SJSA1 (cell line): ENCODE measurements at places on chromosomes 6 and 20. TPM values are rescaled to one million over a fixed set of nuclear protein-coding genes. Genes with fewer than 3 reads are reported as not detected.
A peak's percentile ranks its signal among the peaks of the same experiment; 100 is the strongest.

MUC21 gene
- not detected in 2 replicates for total RNA-seq

LY6G6C gene
- not detected in 2 replicates for total RNA-seq

GRCh38 chr20:41138475-41139226 lies 1.3 kb downstream of the PLCG1 start:
- peaks cover 43% of the 10 kb centered on the region for H3K36me3 ChIP-seq
- H3K4me1 ChIP-seq = peaks cover 32% of the 10 kb centered on the region
- peak overlapping the region; percentile 96; the same call in 1 of the 2 replicates for H3K27ac ChIP-seq
- H3K27me3 ChIP-seq = no peaks in the 10 kb centered on the region

SPATA25 gene
- 0.89 TPM in 1 of 2 replicates, not detected in the other for total RNA-seq

GRCh38 chr20:14544688-14545087 lies 207.3 kb upstream of the FLRT3 start:
- no peaks in the 10 kb centered on the region for H3K27me3 ChIP-seq
- no peaks in the 10 kb centered on the region for H3K36me3 ChIP-seq
- no peak for DNase-seq
- no peak overlapping the region for H3K27ac ChIP-seq
- H3K4me1 ChIP-seq = no peaks in the 10 kb centered on the region

- no peaks in the 10 kb centered on the region for H3K36me3 ChIP-seq
- DNase-seq = no peak
- H3K27ac ChIP-seq = no peak overlapping the region
- peaks cover 34% of the 10 kb centered on the region for H3K27me3 ChIP-seq
- H3K4me3 ChIP-seq = no peak overlapping the region
Measured at GRCh38 chr6:44327096-44327495, 13.9 kb upstream of the AARS2 start.

DNA sequence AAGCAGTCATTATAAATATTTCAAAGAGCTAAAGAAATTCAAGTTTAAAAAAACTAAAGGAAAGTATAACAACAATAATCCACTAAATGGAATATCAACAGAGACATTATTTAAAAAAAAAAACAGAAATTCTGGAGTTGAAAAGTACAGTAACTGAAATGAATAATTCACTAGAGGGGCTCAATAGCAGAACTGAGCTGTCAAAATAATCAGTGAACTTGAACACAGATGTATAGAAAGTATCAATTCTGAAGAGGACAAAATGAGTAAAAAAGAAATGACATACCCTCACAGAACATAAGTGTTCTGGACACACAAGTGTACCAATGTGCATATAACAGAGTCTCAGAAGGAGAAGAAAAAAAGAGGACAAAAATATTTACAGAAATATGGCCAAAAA lies 191.6 kb upstream of the RUNX2 start:
- peaks cover 6% of the 10 kb centered on the region for H3K4me1 ChIP-seq
- DNase-seq = no peak
- H3K4me3 ChIP-seq = no peak overlapping the region
- no peaks in the 10 kb centered on the region for H3K27me3 ChIP-seq
- no peaks in the 10 kb centered on the region for H3K36me3 ChIP-seq

GRCh38 chr6:151109869-151110575 lies 129.7 kb upstream of the AKAP12 start:
- no peak overlapping the region for H3K27ac ChIP-seq
- H3K27me3 ChIP-seq = peaks cover 15% of the 10 kb centered on the region
- no peak for DNase-seq
- no peaks in the 10 kb centered on the region for H3K36me3 ChIP-seq
- H3K4me3 ChIP-seq = no peak overlapping the region
- H3K4me1 ChIP-seq = peaks cover 13% of the 10 kb centered on the region

CST11 gene
- not detected in 2 replicates for total RNA-seq

DNA sequence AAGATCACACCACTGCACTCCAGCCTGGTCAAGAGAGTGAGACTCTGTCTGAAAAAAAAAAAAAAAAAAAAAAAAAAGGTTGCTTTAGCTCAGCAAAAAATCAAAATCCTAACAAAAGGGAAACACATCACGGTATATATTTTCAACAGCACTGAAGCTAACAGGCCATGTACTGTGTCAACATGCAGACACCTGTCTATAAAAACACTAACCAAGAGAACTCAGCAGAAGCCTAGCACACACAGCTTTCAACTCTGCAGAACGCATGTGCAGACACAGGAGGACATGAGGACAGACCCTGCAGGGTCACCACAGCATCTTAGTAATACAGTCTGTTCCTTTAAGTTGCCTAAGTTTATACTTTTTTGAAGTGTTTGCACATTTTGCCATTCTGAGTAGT lies 13.5 kb downstream of the NINL start:
- 0 out of 2 replicates have a peak, but pooled peaks cover 6% of the 10 kb centered on the region for H3K36me3 ChIP-seq
- H3K27me3 ChIP-seq = no peaks in the 10 kb centered on the region
- no peaks in the 10 kb centered on the region; the same call in 1 of the 2 replicates for H3K4me1 ChIP-seq
- DNase-seq = no peak

ANKRD66 gene
- not detected in 2 replicates for total RNA-seq

GRCh38 chr6:85458782-85459181 lies 8.9 kb downstream of the NT5E start:
- H3K36me3 ChIP-seq = no peaks in the 10 kb centered on the region
- no peak for DNase-seq
- peaks cover 69% of the 10 kb centered on the region for H3K4me1 ChIP-seq
- no peak overlapping the region for H3K4me3 ChIP-seq

HLA-DMB gene
- total RNA-seq = not detected in 2 replicates

GRCh38 chr6:164898412-164898811 lies 411.0 kb downstream of the C6orf118 start:
- no peaks in the 10 kb centered on the region for H3K36me3 ChIP-seq
- H3K4me3 ChIP-seq = no peak overlapping the region
- no peaks in the 10 kb centered on the region for H3K4me1 ChIP-seq
- no peak for DNase-seq

GRCh38 chr20:20953738-20954618 lies 152.2 kb downstream of the LINC00237 start:
- no peaks in the 10 kb centered on the region for H3K27me3 ChIP-seq
- H3K4me3 ChIP-seq = no peak overlapping the region
- no peak overlapping the region for H3K27ac ChIP-seq
- no peaks in the 10 kb centered on the region for H3K36me3 ChIP-seq

DBNDD2 gene
- 0.13 and 0.47 TPM in 2 replicates for total RNA-seq

GRCh38 chr6:64335195-64335594 lies 699.6 kb downstream of the PHF3 start:
- H3K4me1 ChIP-seq = no peaks in the 10 kb centered on the region
- no peaks in the 10 kb centered on the region for H3K27me3 ChIP-seq
- no peaks in the 10 kb centered on the region for H3K36me3 ChIP-seq
- no peak overlapping the region for H3K4me3 ChIP-seq
- H3K27ac ChIP-seq = no peak overlapping the region
- no peak for DNase-seq

- DNase-seq = no peak
- H3K36me3 ChIP-seq = no peaks in the 10 kb centered on the region
- no peaks in the 10 kb centered on the region for H3K27me3 ChIP-seq
- peaks cover 18% of the 10 kb centered on the region for H3K4me1 ChIP-seq
- no peak overlapping the region for H3K27ac ChIP-seq
- H3K4me3 ChIP-seq = no peak overlapping the region
Measured at GRCh38 chr6:41716516-41717391, 18.7 kb downstream of the TFEB start.

PEX6 gene
- 25.1 and 30.0 TPM in 2 replicates for total RNA-seq

- H3K4me3 ChIP-seq = no peak overlapping the region
- no peak overlapping the region for H3K27ac ChIP-seq
- no peaks in the 10 kb centered on the region for H3K4me1 ChIP-seq
- no peaks in the 10 kb centered on the region for H3K36me3 ChIP-seq
- no peaks in the 10 kb centered on the region for H3K27me3 ChIP-seq
Measured at GRCh38 chr6:168619560-168620314, 178.8 kb downstream of the SMOC2 start.

RPL7L1 gene
- 90.0 and 114 TPM in 2 replicates for total RNA-seq

SAPCD1 gene
- 1.4 TPM in 1 of 2 replicates, not detected in the other for total RNA-seq

DNA sequence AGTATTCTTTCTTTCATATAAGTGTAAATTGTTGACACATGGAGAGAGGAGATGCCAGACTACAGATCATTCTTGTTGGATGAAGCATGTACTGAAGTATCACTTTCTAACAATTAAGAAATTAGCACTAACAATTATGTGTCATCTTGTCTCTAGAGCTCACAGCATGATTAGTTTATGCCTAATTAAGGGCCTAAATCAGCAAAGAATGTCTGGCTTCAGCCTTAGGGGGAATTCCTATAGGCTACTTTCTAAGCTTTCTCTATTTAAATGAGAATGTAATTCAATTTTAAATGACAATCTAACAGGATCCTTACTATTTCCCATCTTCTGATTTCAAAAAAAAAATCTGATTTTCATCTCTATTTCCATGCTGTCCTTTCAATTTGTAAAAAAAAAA lies 371.0 kb downstream of the EPHA7 start:
- no peaks in the 10 kb centered on the region for H3K4me1 ChIP-seq
- no peaks in the 10 kb centered on the region for H3K27me3 ChIP-seq
- no peak overlapping the region for H3K27ac ChIP-seq
- no peaks in the 10 kb centered on the region for H3K36me3 ChIP-seq
- no peak for DNase-seq

- peaks cover 25% of the 10 kb centered on the region for H3K4me1 ChIP-seq
- H3K36me3 ChIP-seq = peaks cover 6% of the 10 kb centered on the region
- no peak for DNase-seq
- no peaks in the 10 kb centered on the region for H3K27me3 ChIP-seq
- H3K27ac ChIP-seq = no peak overlapping the region
- no peak overlapping the region for H3K4me3 ChIP-seq
Measured at GRCh38 chr6:26534681-26535465, 3.3 kb upstream of the HMGN4 start.

DSP gene
- 0.08 TPM in 1 of 2 replicates, not detected in the other for total RNA-seq

- peaks cover 15% of the 10 kb centered on the region; the same call in 1 of the 2 replicates for H3K27me3 ChIP-seq
- no peak overlapping the region for H3K4me3 ChIP-seq
- H3K4me1 ChIP-seq = no peaks in the 10 kb centered on the region
- H3K36me3 ChIP-seq = no peaks in the 10 kb centered on the region
Measured at GRCh38 chr20:61263084-61263695, 11.1 kb downstream of the CDH4 start.

- no peak overlapping the region for H3K4me3 ChIP-seq
- no peak overlapping the region for H3K27ac ChIP-seq
- H3K27me3 ChIP-seq = no peaks in the 10 kb centered on the region
- H3K36me3 ChIP-seq = no peaks in the 10 kb centered on the region
- no peaks in the 10 kb centered on the region for H3K4me1 ChIP-seq
- DNase-seq = peak; percentile 37
Measured at GRCh38 chr20:32607727-32608663, 22.9 kb upstream of the NOL4L start.

MARCKS gene
- total RNA-seq = 148 and 159 TPM in 2 replicates

RIPOR2 gene
- 4.5 and 6.2 TPM in 2 replicates for total RNA-seq

SIRPB2 gene
- total RNA-seq = not detected in 2 replicates

DNA sequence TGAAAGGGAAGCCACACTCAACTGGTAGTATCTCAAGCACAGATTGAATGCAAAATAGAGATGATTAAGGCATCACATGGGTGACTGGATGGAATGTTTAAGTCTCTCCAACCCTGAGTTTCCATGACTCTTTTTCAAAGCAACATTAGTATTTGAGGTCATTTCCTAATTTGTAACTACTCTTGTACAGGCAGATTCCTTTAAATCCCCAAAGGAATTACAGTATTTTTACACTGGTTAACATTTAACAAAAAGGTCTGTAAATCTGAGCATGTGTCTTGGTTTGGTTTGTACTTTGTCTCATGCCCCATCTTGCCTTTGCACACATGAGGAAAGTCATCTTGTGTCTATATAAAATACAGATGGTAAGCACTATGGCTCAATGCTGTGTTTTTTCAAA lies 15.1 kb downstream of the RMND1 start:
- H3K4me3 ChIP-seq = no peak overlapping the region
- H3K36me3 ChIP-seq = peaks cover 25% of the 10 kb centered on the region
- no peak overlapping the region for H3K27ac ChIP-seq
- H3K4me1 ChIP-seq = peaks cover 8% of the 10 kb centered on the region; the same call in 1 of the 2 replicates
- no peak for DNase-seq

- H3K27ac ChIP-seq = no peak overlapping the region
- no peaks in the 10 kb centered on the region for H3K27me3 ChIP-seq
- H3K36me3 ChIP-seq = no peaks in the 10 kb centered on the region
- no peak for DNase-seq
- H3K4me1 ChIP-seq = no peaks in the 10 kb centered on the region
- H3K4me3 ChIP-seq = no peak overlapping the region
Measured at GRCh38 chr6:154058963-154059680, 20.1 kb downstream of the OPRM1 start.

THBD gene
- total RNA-seq = 4.2 and 4.7 TPM in 2 replicates

- H3K4me1 ChIP-seq = no peaks in the 10 kb centered on the region
- no peak overlapping the region for H3K27ac ChIP-seq
- peaks cover 30% of the 10 kb centered on the region for H3K36me3 ChIP-seq
- no peak for DNase-seq
Measured at GRCh38 chr6:34855463-34855862, 32.4 kb downstream of the TAF11 start.

DNA sequence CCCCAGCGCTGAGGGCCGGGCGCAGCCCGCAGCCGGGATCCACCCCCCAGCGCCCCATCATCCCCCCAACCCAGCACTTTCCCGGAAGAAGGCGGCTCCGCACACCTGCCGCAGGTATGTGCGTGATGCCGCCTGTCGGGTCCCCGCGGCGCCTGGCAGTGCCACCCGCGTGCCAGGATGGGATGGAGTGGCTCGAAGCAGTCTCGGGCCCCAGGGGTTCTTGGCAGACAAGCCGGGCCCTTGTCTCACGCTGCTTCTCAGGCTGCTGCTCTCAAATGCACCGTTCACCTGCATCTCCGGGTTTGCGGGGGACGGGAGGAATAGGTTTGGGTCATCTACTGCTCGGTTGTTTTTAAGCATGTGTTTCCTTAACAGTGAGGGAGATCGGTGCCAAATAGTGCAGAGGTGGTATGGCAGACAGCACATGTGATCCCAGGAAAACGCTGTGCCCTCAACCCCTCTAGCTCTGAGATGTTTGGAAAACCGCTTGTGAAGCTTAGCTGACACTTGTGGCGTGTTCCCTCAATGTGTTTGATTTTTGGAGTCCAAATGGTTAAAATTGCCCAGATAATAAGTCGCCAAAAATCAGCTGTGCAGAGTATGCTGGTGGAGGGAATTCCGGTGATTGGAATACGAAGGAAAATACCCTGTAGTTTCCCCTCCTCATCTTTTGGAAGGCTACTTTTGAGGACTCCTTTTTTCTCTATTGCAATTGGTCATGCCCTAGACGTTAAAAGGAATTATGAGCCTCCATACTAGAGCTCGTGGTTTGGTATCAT lies 926 bp downstream of the MYLIP start:
- H3K36me3 ChIP-seq = peaks cover 4% of the 10 kb centered on the region
- H3K4me3 ChIP-seq = peak overlapping the region; percentile 92
- peaks cover 22% of the 10 kb centered on the region for H3K4me1 ChIP-seq
- DNase-seq = no peak
- H3K27me3 ChIP-seq = no peaks in the 10 kb centered on the region
- H3K27ac ChIP-seq = peak overlapping the region; percentile 64; the same call in 1 of the 2 replicates

GRCh38 chr6:170283212-170284081 lies 7.4 kb downstream of the DLL1 start:
- H3K27me3 ChIP-seq = peaks cover 34% of the 10 kb centered on the region
- no peak overlapping the region for H3K4me3 ChIP-seq
- no peak for DNase-seq

DNA sequence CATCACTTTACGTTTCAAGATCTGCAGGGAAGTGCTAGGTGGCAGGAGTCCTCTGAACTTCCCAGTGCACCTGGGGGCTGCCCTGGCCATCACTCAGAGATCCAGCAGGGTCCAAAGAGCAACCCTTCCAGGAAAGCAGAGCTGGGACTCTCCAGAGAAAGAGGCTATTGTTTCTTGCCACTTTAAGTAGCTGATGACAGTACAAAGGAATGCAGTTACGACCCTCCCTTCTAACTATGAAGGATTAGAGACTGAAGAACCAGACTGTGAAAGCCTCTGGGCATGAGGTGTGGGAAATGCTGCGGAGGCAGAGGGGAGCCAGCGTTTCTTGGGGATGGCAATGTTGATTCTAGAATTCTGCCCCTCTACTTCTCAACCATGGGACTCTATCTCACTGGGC lies 189.1 kb upstream of the SUPT3H start:
- DNase-seq = peak; percentile 78
- H3K4me1 ChIP-seq = peaks cover 26% of the 10 kb centered on the region
- H3K27me3 ChIP-seq = no peaks in the 10 kb centered on the region
- peak overlapping the region; percentile 56 for H3K27ac ChIP-seq
- H3K36me3 ChIP-seq = no peaks in the 10 kb centered on the region
- no peak overlapping the region for H3K4me3 ChIP-seq
